ENCODE measurements at places on chromosomes 4 and X. TPM values are rescaled to one million over a fixed set of nuclear protein-coding genes. Genes with fewer than 3 reads are reported as not detected.

- DNase-seq = no peak
Measured at GRCh38 chrX:112008724-112009123, 73.9 kb downstream of the TRPC5 start.

- DNase-seq = no peak
Measured at GRCh38 chr4:124748965-124749364, 36.4 kb upstream of the ANKRD50 start.

DNA sequence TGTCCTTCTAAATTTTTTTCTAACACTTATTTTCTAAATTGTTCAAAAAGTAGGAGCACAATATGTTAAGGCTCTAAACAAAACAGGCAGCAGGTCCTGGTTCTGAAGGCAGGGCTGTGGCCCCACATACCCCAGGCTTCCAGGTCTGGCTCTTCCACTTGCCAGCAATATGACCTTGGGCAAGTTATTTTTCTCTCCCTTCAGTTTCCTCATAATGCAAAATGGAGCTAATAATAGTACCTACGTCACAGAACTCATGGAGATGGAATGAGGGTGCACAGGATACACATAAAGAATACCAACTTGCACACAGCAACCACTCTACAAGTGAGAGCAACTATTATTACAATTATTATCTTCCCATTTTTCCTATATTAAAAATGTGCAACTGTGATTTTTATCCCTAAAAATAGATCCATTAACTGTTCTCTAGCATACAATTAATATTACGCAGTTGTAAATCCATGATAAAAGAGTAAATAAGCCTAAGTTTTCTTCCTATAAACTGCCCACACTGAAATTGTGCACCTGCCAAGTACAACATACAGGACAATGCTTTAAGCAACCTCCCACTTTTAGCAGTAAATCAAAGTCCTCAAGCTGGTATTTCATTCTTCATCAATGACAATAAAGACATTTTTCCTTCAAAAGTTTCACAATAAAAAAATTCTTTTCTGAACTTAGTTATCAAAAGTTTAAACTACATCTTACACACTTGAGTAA is 27.0 kb downstream of the OTUD4 start:
- no peak for DNase-seq

DNA sequence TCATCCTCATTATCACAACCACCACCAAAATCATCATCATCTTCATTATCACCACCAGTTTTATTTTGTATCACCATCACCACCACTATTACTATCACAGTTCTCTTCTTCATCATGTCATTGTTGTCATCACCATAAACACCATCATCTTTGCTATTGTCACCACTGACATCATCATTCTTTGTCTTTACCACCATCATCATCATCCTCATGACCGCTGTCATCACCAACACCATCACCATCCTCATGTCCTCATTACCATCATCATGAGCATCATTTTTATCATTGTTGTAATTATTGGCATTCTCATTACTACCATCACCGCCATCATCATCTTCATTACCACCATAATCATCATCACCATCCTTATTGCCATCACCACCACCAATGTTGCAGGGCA is 31.4 kb downstream of the EVC start:
- DNase-seq = no peak

- DNase-seq = no peak
Measured at GRCh38 chr4:184514121-184514988, 40.0 kb upstream of the IRF2 start.

DNA sequence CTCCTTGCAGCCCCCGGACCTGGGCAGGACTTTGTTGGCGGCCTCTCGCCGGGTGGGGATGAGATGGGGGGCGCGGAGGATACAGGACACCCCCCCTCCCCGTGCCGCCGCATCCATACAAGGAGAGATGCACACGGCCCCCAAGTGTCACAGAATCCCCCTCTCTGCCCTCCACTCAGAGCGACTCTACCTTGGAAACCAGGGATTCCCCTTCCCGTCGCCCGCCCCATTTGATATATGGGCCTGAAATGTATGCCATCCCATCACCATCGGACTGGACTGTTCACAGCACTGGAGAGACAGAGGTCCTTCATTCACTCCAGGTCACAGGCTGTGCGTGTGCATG is 426 bp downstream of the PORCN start:
- DNase-seq = no peak

DNA sequence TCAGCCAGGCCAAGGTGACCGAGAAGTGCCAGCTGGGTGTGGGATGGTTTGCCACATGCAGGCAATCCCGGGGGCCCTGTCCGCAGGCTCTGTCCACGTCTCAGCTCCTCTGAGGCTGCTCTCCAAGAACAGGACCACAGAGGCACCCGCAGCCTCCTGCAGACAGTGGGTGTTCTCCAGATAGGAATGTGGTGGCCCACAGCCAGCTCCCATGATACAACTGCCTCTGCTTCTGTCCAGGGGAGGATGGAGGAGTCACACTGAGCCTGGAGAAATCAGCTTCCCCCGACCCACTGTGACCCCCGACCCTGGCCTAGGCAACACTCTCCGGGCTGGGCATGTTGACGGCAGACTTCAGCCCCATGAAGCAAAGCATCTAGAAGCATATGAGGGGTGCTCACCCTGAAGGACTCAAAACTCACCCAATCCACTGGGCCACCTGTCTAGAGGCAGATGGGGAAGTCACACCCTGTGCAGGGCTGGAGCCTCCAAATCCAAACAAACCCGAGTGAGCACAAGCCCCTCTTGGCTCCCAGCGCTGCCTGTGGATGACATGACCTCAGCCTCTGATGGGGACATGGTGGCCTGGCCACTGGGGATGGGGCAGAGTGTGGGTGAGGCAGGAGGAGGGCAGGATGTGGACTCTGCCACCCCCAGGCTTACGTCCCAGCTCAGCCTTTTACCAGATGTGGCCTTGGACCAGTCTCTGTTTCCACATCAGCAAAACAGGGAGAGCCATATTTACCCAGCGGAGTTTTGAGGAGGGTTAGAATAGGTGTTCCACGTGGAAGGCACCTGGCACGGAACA is 102.3 kb downstream of the PSAPL1 start:
- DNase-seq = no peak

GRCh38 chrX:68139791-68140190 is 293.5 kb downstream of the OPHN1 start:
- no peak for DNase-seq

DNA sequence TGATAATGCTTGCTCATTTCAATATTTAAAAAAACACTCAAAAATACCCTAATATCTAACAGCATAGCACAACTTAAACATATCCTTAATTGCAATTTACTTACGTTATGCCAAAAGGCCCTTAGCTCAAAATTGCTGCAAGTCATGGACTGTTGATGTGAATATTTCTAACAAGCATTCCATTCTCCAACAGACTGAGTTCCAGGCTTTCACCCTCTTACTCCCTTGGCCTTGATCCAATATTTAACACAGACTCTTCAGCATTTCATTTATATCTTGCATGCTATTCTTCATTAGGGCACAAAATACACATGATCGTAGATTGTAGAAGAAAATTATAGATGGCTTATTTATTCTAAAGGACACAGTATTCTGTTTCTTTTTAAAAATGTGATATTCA is 96.5 kb downstream of the RNF150 start:
- no peak for DNase-seq

- no peak for DNase-seq
Measured at GRCh38 chr4:113467581-113467980, 294.0 kb downstream of the CAMK2D start.

DNA sequence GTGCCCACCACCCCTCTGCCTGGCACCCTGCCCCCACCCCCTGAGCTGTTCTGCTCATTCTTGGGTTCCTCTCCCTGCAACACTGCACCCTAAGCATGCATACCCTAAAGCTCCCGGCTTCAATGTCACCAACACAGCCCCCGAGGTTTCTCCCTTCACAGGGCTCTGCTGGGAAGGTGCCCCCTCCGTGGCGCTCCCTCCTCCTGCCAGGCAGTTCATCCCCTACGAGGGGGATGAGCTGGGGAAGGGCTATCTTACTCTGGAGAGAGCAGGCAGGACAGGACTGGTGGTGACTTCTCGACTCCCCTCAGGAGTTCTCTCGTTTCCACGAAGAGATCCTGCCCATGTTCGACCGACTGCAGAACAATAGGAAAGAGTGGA is 6.5 kb downstream of the ATP5ME start:
- no peak for DNase-seq

The SLC10A4 gene
- 0.17 TPM for total RNA-seq

The LIN54 gene
- total RNA-seq = 34.3 TPM

The MAGEB4 gene
- total RNA-seq = not detected

The MND1 gene
- 29.1 TPM for total RNA-seq

The GABRA4 gene
- not detected for total RNA-seq

The FAM53A gene
- 0.97 TPM for total RNA-seq

The TMPRSS11E gene
- not detected for total RNA-seq

The PWWP3B gene
- not detected for total RNA-seq

The CLCN4 gene
- total RNA-seq = 0.25 TPM

The TLR10 gene
- 0.26 TPM for total RNA-seq

The PAGE4 gene
- total RNA-seq = not detected
